G401 (cell line): ENCODE measurements at places on chromosomes 1 and 21. TPM values are rescaled to one million over a fixed set of nuclear protein-coding genes. Genes with fewer than 3 reads are reported as not detected.

DNA sequence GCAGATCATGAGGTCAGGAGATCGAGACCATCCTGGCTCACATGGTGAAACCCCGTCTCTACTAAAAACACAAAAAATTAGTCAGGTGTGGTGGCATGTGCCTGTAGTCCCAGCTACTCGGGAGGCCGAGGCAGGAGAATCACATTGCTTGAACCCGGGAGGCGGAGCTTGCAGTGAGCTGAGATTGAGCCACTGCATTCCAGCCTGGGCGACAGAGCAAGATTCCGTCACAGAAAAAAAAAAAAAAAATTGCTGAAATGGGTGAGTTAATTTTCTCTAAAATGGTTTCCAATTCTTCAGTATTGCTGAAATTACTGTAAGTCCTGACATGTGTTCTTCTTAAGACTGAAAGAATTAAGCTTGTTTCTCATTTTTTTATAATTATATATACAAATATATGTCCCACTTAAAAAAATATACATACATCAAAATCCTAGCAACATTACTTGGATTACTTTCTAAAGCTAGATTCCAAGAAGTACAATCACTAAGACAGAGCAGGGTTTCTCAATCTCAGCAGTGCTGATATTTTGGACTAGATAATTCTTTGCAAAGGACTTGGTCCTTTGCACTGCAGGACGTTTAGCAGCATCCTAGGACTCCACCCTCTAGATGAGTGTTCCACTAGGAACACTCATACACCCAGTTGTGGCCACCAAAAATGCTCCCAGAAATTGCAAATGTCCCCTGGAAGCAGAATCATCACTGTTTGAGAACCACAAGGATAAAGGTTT is 24.8 kb downstream of the ZNHIT6 start:
- DNase-seq = no peak

GRCh38 chr1:236507022-236507700 is 16.6 kb upstream of the LGALS8 start:
- DNase-seq = no peak

- no peak for DNase-seq
Observed at GRCh38 chr21:31426235-31426797, 82.3 kb upstream of the TIAM1 start.

DNA sequence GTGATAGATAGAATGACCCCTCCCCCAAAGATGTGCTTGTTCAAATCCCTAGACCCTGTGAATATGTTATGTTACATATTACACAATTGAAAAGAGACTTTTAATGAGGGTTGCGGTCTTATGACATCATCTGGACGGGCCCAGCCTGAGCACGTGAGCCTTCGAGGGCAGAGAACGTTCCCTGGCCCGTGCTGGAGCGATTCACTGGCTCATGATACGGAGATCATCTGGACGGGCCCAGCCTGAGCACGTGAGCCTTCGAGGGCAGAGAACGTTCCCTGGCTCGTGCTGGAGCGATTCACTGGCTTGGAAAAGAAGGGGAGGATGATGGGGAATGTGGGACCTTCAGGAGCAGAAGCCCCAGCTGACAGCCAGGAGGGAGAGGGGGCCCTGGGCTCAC is 34.4 kb upstream of the COL18A1 start:
- DNase-seq = no peak

DNA sequence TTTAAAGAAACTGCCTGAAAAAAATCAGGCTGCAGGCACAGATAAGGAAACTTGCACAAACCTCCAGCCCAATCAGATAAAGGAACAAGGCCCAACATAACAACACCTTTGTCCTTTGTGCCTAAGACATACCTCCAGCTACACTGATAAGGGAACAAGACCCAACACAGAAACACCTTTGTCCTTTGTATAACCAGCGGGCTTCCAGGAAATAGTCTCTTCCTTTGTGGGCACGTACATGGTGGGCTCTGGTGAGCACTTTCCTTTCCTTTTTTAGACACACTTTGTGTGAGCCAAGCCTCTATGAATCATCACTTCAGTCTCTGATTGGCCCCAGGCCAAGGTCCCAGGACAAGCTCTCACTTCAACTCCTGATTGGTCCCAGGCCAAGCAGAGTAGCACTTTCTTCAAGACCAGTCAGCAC is 23.6 kb downstream of the ZNF670 start:
- no peak for DNase-seq

GRCh38 chr1:38746402-38746935 is 113.1 kb downstream of the RRAGC start:
- no peak for DNase-seq

DNA sequence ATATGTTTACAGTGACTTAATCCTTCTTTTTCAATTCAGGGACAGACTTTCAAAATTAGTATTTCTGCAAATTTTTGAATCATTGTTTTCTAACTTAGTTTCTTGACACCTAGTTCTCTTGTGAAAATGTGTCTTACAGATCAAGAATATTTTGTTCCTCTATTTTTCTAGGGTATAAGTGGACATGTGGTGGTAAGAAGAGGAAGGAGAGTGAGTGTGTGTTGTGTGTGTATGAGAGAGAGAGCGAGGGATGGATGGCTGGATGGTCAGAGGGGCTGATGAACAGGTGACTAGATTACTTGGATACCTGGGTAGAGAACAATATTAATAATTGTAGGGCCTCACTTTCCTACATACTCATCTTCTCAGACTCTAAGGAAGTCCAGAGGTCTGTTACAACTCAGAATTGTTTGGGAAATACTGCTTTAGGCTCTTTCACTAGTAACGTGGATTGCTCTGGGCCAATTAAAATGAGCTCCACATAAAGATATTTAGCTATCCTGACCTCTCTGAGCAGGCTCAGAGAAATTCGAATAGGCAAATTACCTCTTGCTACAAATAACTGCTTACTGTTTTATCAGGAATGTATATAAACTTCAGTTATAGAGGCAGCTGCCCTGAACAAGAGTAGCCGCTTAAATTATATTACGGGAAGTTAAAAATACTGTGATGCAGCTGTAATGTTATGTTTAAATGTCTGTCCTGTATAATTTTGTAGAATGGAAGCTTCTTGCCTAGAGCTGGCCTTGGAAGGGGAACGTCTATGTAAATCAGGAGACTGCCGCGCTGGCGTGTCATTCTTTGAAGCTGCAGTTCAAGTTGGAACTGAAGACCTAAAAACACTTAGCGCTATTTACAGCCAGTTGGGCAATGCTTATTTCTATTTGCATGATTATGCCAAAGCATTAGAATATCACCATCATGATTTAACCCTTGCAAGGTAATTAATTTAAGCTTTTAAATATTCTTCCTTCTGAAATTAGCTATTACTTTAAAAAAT is 19.7 kb downstream of the GPSM2 start:
- peak; percentile 23 for DNase-seq

DNA sequence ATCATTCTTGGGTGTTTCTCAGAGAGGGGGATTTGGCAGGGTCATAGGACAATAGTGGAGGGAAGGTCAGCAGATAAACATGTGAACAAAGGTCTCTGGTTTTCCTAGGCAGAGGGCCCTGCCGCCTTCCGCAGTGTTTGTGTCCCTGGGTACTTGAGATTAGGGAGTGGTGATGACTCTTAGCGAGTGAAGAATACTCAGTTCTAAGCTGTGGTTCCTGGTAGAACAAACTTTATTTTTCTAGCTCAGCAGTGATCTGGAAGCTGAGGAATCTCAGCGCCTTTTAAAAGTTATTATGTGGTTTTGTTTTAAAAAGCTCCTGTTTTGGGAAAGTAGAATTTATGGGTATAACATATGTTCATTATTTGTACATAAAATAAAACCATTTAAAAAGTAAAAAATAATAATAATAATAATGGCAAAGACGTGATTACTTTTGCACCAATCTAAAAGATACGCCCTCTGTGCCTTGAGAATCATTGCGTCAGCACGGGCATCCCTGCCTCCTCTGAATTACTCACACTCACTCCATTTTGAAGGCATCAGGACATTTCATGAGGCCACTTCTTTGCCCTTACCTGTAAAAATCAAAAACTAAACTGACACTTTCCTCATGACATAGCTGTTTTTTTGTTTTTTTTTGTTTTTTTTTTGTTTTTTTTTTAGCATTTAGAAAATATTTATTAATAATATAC is 29.7 kb upstream of the TNFRSF1B start:
- DNase-seq = no peak

DNA sequence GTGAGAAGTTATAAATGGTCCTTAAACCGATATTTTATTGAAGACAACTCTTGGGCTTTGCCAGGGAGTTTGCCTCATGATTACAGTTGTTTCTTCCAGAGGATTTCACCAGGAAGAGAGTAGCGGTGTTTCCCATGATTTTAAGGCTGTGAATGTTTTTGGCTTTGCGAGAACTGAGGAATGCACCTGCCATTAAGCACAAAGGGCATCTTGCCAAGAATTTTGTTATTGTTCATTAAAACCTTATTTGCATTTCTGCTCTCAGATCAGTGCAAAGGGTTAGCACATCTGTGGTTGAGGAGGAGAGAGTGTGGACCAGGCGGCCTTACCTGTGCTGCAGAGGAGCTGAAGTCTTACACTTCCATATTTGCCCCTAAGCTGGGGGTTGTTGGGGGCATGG is 13.8 kb downstream of the CNIH3 start:
- no peak for DNase-seq

GRCh38 chr1:234769986-234770795 is 160.2 kb upstream of the IRF2BP2 start:
- no peak for DNase-seq

GRCh38 chr1:157597959-157598667 is at the start of gene FCRL4:
FCRL4 (minus strand) TSS chr1:157598085; CDS start chr1:157597944, 141 bp downstream.
- DNase-seq = no peak

- no peak for DNase-seq
Observed at GRCh38 chr1:209527993-209528717, 55.4 kb upstream of the CAMK1G start.

- DNase-seq = no peak
Observed at GRCh38 chr1:15522551-15522950, 1.5 kb downstream of the CASP9 start.

- no peak for DNase-seq
Observed at GRCh38 chr1:193707271-193708021, 521.0 kb upstream of the B3GALT2 start.

- no peak for DNase-seq
Observed at GRCh38 chr1:33931111-33931475, 67.2 kb downstream of the HMGB4 start.

GRCh38 chr1:197919346-197920066 is 2.3 kb downstream of the LHX9 start:
- no peak for DNase-seq

DNA sequence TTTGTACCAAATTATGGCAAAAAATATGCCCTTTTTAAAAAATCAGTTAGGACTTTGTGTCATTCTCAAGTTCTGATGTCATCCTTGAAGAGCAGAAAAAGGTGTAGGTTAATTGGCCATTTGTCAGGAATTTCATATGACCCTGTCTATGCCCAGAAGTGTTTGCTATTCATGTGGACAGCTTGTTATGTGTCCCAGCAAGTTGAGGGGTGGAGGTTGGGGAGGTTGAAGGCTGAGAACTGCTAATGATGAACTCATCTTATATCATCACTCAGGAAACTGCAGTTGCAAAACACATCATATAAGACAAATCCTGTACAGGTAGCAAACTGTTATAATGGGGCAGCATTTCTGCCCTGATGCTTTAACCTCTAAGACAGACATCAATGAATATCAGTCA is 106.5 kb downstream of the PHTF1 start:
- no peak for DNase-seq

- DNase-seq = no peak
Observed at GRCh38 chr1:167648252-167648849, 18.3 kb downstream of the RCSD1 start.

DNA sequence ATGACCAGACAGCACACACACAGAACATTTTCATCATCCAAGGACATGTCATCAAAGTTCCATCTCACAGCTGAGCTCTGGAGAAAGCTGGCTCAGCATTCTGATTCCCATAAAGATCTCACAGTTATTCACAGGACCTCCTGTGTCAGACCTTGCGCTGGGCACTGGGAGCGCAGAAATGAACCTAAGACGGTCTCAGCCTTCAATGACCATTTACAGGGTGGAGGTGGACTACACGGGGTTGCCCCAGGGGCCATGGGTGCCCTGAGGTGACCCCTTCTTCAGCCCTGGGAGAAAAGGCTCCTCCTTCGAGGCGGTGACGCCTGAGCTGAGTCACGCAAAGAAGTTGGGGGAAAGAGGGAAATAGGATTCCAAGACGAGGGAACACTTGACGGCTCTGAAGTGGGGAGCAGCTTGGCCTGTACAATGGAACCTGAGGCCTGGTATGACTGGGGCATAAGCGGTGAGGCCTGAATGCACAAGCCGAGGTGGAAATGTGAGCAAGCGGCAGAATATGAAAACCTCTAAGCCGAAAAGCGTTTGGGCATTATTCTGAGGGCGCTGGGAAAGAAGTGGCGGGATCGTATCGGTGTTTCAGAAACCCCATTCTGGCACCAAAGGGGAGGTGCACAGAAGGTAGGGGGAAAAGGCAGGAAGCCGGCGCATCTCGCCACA is 797 bp downstream of the CC2D1B start:
- DNase-seq = peak; percentile 42

- peak; percentile 51 for DNase-seq
Observed at GRCh38 chr1:204074274-204075138, 1.6 kb downstream of the SOX13 start.

- DNase-seq = no peak
Observed at GRCh38 chr1:229101011-229101871, 169.7 kb upstream of the RAB4A start.

GRCh38 chr1:208275083-208275482 is 30.9 kb upstream of the PLXNA2 start:
- DNase-seq = no peak

- no peak for DNase-seq
Observed at GRCh38 chr1:177770096-177770495, 199.8 kb downstream of the SEC16B start.

- peak; percentile 52 for DNase-seq
Observed at GRCh38 chr21:44463724-44464123, 8.4 kb downstream of the LRRC3 start.

DNA sequence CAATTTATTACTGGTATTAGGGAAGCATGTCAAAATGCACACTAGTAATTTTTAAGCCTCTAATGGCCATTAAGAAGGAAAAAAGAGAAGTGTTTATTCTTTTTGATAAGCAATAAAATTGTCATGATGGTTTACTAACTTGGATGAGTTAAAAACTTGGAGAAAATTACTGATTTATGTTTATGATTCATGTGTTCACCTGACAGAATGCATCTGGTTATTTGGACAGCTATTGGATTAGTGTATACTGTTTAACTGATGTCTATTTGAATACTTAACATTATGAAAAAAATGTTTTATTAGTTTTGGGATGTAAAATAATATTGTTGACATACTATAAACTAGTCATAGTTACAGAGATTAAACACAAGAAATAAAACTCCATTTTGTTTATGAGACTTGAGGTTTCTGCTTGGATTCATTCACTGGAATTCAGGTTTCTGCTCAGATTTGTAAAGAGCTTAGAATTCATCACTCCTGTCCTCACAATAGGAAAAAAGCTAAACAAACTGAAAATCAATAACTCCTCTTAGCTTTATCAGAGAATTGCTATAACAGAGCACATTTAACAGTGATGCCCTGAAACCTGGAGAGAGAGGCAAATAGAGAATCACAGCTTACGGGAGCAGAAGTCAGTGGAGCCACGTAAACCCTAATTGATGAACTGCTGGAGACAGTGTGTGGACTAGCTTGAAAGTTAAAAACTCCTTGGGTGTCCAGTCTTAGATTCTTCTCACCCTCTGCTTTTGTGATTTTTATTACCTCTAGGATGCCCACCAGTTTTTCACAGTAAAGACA is 56.7 kb downstream of the RALGPS2 start:
- DNase-seq = no peak

Gene ARTN
- total RNA-seq = not detected in 2 replicates

Gene S100A16
- 81.9 and 98.1 TPM in 2 replicates for total RNA-seq

Gene ELAPOR1
- total RNA-seq = not detected in 2 replicates

Gene SLC44A3
- total RNA-seq = 0.31 and 2.5 TPM in 2 replicates

Gene FCMR
- total RNA-seq = not detected in 2 replicates

Gene OR10J4
- total RNA-seq = not detected in 2 replicates

Gene KRTAP10-11
- total RNA-seq = not detected in 2 replicates

Gene PROK1
- not detected in 2 replicates for total RNA-seq

Gene GBP2
- total RNA-seq = not detected in 2 replicates

Gene IFI44L
- not detected in 2 replicates for total RNA-seq
